Mucosa of descending colon (tissue), 3 donors: ENCODE measurements at places on chromosomes 12 and 14. TPM values are rescaled to one million over a fixed set of nuclear protein-coding genes. Genes with fewer than 3 reads are reported as not detected.

GALNT6 gene
- total RNA-seq, result 10.7 TPM

CLECL1 gene
- total RNA-seq, result not detected

RPS29 gene
- 1,154 TPM for total RNA-seq

LALBA gene
- total RNA-seq, result not detected

KANSL2 gene
- 25.8 TPM for total RNA-seq

ARHGDIB gene
- total RNA-seq, result 78.2 TPM

CMA1 gene
- 3.3 TPM for total RNA-seq

PROX2 gene
- not detected for total RNA-seq

WSCD2 gene
- 0.53 TPM for total RNA-seq
